Muscle of back (tissue), 13 donors: ENCODE measurements at places on chromosomes 4 and X.

GRCh38 chrX:24235084-24235710, 78.7 kb downstream of the SUPT20HL2 start:
- no peak for DNase-seq

DNA sequence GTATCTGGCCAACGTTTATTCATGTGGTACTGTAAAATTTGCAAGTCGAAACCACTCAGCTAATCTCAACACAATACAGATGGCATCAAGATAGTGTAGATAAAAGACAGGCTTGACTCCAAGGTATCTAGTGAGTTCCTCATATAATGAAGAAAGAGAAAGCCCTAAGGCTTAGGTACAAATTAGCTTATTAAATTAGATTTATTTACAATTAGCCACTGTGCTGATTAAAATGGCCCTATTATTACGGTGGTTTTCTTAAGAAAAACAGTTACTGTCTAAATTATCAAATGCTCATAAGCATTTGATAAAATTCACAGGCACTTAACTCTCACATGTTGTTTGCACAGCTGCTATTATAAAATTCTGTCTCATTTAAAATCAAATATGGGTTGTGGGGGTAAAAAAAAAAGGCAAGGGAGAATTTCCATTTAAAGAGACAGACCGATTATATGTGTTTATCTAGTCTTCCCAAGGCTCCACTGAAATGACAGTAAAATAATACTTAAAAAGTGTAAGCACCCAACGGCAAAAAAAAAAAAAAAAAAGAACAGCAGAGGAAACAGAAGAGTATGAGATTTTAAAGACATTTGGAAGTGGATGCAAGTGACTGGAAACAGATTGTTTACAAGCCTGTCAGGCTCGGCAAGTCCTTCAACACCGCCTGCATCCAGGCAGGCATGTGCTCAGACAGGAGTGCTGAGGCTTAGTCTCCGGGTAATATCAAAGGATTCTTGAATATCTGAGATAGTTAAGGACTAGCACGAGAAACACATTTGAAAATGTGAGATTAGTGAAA, 55.1 kb downstream of the FAM13A start:
- no peak for DNase-seq

DNA sequence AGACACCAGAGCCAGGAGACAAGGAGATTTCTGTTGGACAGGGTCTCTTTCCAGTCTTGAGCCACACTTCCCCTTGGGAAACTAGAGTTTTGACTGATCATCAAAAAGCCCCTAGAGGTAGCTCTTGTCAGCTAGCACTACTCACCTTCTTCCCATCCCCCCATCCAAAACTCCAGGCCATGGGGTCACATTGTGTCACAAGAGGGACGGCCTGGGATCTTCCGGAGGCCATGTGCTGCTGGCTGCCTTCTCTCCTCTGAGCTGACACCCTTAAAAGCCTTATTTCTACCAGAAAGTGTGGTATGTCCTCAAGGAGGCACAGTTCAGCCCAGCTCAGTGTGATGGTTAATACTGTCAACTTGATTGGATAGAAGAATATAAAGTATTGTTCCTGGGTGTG, 7.8 kb downstream of the PNMA3 start:
- DNase-seq, result no peak

DNA sequence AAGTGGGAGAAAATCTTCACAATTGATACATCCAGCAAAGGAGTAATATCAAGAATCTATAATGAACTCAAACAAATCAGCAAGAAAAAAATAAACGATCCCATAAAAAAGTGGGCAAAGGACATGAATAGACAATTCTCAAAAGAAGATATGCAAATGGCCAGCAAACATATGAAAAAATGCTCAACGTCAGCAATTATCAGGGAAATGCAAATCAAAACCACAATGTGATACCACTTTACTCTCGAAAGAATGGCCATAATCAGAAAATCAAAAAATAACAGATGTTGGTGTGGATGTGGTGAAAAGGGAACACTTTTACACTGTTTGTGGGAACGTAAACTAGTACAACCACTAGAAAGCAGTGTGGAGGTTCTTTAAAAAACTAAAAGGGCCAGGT, 114.3 kb upstream of the CCSER1 start:
- no peak for DNase-seq

DNA sequence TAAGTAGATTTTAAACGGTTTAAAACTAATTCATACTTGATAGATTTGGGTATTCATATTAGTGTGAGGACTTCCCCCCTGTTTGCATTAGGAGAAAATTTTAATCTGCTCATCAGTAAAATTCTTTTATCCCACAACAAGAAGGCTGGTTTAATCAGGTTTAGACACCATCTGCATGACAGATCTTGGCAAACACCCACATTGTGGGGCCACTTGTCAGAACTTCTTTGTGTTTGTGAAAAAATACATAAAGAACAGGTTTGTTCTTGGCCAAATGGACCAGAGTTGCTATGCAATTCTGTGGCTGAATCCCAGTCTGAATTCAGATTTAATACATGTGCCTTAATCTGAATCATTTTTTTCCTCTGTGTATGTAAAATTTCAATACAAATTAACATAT, 121.1 kb downstream of the REPS2 start:
- no peak for DNase-seq

- DNase-seq, result no peak
These were observed 22.5 kb downstream of the PDK3 start for GRCh38 chrX:24487571-24487970.

DNA sequence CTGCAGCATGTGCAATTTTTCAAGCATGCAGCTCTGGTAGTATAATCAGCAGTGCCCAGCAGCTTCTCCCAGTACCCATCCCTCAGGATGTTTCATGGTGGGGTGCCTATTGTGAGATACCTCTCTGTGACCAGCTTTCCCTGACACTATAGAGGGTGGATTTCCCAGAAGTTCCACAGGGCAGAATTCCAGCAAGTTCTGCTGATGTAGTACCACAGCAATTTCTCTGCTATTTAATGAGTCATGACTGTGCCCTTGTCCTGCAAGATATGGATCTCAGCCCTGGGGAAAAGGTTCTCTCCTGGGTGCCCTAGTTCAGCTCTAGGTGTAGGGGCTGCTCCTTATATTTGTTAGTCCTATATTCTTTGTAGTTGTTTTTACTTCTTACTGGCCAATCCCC, 174.8 kb downstream of the ENOX2 start:
- no peak for DNase-seq

DNA sequence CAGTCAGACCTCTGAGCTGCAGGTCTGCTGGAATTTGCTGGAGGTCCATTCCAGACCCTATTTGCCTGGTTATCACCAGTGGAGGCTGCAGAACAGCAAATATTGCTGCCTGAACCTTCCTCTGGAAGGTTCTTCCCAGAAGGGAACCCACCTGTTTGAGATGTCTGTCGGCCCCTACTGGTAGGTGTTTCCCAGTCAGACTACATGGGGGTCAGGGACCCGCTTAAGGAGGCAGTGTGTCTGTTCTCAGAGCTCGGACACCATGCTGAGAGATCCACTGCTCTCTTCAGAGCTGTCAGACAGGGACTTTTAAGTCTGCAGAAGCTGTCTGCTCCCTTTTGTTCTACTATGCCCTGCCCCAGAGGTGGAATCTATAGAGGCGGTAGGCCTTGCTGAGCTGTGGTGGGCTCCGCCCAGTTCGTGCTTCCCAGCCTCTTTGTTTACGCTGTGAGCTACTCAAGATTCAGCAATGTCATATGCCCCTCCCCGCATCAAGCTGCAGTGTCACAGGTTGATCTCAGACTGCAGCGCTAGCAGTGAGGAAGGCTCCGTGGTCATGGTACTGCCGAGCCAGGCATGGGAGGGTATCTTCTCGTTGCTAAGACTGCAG, 44.1 kb upstream of the KDR start:
- DNase-seq, result no peak

DNA sequence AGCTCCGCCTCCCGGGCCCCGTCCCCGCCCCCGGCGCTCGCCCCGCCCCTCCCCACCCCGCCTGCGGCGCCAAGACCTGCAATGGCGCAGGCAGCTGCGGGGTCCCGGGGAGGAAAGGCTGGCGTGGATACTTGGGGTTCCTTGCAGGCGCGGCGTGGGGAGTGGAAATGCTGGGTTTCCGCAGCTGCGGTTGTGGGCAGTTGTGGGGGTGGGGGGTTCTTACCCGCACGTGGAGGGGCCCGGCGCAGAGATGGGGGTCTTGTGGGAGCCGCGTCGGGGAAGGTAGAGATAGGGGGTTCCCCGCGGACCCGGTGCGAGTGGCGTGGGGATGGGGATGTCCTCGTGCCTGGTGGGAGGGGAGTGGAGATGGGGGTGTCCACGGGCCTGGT, 680 bp upstream of the ASMTL start:
- no peak for DNase-seq

GRCh38 chr4:12118651-12119213, 690.0 kb upstream of the HS3ST1 start:
- no peak for DNase-seq

DNA sequence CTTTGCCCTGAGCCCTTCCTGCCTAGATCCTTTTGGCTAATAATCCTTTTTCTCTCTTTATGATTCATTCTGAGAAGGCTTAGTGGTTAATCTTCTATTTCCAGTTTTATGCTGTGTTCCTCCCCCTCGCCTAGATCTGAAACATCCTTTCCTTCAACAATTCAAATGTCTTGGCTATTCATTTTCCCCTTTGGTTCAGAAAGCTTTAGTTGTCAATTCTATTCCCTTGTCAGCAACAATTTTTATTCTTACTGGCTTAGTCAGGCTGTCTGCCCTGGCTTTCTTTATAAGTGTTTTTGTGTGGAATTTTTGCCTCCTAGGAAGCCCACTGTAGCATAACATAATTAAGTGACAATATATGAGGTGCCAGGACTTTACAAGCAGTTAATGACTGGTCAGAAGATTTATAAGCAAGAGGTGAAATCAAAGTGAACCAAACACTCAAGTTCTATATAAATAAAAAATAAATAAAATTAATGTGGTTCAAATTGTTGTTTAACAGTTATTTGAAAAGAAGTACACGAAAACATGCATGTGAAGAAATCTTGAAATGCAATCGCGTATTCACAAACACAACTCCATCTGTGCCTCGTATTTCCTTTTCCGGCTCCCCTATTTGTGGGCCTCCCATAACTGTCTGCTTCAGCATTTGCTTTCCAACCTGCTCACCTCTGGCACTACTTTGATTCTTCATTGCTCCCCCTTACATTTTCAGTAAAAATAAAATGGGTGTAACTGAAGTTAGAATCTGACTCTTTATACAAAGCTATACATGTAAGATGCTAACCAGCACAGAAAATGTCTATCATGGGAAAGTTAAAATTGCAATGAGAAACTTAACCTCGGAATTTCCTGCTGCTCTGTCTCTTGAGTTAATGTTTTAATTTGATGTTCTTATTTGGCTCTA, 235.4 kb downstream of the SPRY1 start:
- DNase-seq, result peak; percentile 49

DNA sequence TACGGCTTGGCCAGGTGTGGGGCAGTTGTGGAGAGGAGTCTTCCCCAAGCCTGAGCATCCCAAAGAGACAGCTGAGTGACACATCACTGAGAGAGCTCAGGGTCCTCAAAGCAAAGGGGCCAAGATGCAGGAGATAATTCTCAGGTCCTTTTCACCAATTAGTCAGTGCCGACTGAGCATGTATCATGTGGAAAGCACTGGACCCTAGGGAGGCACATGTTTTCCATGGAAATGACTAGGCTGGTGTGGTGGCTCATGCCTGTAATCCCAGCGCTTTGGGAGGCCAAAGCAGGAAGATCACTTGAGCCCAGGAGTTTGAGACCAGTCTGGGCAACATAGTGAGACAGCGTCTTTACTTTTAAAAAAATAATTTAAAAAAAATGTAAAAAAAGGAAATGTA, 67.3 kb upstream of the PRPS1 start:
- DNase-seq, result no peak

GRCh38 chrX:109301177-109301576, 180.7 kb downstream of the GUCY2F start:
- no peak for DNase-seq

DNA sequence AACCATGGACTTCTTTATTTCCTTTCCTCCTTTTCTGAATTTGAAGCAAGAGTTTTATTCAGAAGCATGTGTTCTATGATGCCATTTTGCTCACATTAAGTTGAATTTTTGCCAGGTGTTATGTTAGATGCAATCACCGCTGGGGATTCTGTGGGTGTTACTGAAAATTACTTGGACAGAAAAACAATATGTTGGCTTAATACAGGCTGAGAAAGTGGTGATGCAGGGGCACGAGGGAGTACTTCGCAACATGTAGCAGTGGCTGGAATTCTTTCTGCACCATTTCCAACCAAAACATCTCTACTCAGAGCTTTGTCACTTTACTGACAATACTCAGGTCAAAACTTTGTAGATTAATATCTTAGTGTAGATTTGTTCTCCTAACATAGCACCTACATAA, 109.2 kb upstream of the PCDH18 start:
- peak; percentile 49 for DNase-seq

DNA sequence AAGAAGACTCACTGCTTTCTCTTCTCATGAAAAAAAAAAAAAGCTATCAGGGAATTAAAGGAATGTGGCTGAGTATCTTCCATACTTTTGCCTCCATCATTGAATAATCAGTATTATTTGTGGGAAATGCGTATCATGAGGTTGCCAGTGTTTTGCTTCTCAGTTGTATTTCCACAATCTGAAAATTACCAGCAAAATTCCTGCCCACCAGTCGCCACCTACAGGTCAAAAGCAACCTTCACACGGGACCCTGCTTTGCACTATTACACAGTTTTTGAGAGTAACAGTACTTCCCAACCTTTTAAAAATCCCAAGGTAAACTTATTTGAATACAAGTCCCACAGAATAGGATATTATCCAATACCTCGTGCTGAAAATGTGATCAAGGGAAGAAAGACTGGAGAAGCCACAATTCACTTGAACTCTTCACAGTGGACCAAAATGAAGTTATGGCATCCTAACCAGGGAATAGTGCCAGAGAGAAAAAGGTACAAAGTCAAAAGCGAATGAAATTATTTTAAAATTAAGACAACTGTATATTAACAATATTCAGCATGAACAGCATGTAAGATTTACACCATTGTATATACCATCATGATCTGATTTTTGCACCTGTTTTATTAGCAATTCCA, 30.4 kb downstream of the PGRMC1 start:
- DNase-seq, result peak; percentile 8

DNA sequence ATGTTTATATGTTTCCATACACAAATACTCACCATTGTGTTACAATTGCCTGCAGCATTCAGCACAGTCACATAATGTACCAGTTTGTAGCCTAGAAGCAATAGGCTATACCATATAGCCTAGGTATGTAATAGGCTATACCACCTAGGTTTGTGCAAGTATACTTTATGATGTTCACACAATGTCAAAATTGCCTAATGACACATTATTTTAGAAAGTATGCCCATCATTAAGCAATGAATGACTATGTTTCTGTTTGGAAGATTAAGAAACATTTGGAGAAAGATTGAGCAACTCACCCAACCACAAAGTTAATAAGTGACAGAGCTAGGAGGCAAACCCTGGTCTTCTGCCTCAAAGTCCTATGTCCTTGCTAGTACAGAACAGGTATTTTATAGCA, 96.8 kb upstream of the GRIA3 start:
- no peak for DNase-seq

DNA sequence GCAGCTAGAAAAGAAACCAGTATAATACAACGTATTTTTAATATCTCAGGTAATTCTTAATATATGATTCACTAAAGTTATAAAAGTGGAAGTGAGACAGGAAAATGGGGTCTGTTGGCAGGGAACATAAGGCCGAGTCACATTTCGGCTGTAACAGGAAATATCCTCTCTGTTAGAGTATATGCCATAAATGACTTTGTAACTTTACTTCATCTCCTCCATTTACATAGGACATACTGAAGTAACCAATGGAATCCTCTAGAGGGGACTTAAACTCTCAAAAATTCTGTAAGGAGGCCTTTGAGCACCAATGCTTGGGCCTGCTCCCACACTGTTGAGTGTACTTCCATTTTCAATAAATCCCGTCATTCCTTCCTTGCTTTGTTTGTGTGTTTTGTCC, 71.3 kb downstream of the ANKRD17 start:
- DNase-seq, result no peak
